T-helper 22 cell (primary cell): ENCODE measurements at places on chromosomes 1 and 21.
A peak's percentile ranks its signal among the peaks of the same experiment; 100 is the strongest.

DNA sequence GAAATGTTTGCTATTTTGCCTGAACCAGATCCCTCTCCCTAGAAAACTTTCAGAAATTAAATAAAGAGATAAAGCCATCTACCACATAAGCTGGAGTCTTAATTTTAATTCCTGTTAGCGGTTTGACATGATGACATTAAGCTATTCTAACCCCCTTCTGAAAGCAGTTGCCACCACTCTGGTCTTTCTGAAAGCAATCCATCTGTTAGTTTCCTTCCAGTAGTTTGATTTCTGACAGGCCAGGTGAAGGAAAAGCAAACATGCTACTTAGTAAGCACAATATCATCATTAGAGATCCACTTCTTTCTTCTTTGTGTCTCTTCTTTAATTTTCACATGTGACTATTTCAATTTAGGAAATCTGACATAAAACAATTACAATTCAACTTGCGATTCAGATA lies 39.9 kb downstream of the RGL1 start:
- DNase-seq: no peak

DNA sequence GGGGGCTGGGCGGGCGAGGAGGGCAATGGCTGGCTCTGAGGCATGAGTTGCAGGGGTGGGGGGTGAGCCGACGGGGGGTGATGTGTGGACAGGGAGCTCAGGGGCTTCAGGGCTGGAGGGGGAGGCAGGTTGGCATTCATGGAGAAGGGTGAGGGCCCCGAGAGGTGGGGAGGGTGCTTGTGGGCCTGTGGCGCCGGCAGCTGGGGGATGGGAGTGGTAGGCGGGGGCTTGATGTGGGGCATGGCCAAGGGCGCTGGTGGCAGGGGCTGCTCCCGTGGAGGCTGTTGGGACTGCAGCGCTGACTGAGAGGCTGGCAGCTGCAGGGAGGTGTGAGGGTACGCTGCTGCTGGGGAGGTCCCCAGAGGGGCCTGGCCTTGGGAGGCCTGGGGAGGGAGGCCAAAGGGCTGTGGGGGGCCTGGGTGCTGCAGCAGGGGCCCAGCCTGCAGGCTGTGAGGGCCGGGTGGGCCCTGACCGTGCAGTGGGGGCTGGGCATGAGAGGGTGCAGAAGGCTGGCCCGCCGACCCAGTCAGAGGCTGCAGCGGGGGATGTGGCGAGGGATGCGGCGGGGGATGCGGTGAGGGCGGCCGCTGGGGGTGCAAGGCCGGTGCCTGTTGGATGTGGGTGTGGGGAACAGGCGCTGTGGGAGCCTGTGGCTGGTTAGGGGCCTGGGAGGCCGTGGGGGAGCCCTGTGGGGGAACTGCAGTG lies 42.7 kb downstream of the SLC45A1 start:
- DNase-seq: no peak

- DNase-seq: no peak
Measured at GRCh38 chr1:220974431-220974830, 95.2 kb downstream of the HLX start.

GRCh38 chr1:21898326-21899200 lies 38.5 kb downstream of the HSPG2 start:
- no peak for DNase-seq

DNA sequence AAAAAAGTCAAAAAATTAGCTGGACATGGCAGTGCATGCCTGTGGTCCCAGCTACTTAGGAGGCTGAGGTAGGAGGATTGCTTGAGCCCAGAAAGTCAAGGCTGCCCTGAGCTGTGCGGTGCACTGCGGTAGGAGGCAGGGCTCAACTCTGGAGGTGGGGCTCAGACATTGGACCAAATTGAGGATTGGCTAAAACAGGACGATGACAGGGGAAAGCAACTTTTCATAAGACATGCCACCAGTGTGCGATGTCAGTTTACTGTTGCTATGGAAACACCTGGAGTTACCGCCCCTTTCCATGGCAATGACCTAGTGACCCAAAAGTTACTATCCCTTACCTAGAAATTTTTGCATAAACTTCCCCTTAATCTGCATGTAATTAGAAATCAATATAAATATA lies 85.3 kb downstream of the DISP3 start:
- DNase-seq: no peak

- DNase-seq: no peak
Measured at GRCh38 chr1:178745260-178745659, 20.2 kb downstream of the RALGPS2 start.

- DNase-seq: no peak
Measured at GRCh38 chr1:5744911-5745799, 247.1 kb downstream of the NPHP4 start.

DNA sequence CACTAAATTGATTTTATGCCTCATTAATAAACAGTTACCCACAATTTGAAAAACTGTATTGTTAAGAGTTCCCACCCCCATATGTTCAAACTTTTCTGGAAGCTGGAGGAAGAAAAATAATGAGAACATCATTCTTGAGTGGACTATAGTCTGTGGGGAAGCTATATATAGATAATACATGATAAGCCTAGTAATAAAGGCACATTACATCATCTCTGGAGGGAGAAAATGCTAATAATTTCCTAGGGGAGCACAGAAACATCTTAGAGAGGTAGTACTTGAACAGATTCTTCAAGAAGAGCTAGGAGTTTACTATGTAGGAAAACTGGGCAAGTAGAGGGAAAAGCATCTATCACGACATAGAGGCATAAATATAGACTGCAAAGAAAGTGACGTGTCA lies 19.6 kb downstream of the CYP2J2 start:
- DNase-seq: no peak

DNA sequence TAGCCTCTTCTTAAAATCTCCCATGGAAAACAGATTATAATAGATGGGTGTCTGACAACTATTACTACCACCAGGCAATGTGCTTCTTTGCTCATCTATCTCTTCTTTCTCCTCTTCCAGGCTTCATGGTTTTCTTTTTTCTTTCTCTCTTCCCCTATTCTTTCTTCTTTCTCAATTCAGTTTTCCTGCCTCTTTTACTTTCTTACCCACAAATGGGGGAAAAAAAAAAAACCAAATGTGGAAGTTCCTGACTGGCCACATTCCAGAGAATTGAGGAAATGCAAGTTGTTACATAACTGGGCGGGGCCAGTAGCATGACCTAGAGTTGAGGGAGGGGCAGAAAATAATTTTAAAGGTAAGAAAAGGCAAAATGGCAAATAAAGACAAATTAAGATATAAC lies 10.9 kb upstream of the SMG7 start:
- no peak for DNase-seq

DNA sequence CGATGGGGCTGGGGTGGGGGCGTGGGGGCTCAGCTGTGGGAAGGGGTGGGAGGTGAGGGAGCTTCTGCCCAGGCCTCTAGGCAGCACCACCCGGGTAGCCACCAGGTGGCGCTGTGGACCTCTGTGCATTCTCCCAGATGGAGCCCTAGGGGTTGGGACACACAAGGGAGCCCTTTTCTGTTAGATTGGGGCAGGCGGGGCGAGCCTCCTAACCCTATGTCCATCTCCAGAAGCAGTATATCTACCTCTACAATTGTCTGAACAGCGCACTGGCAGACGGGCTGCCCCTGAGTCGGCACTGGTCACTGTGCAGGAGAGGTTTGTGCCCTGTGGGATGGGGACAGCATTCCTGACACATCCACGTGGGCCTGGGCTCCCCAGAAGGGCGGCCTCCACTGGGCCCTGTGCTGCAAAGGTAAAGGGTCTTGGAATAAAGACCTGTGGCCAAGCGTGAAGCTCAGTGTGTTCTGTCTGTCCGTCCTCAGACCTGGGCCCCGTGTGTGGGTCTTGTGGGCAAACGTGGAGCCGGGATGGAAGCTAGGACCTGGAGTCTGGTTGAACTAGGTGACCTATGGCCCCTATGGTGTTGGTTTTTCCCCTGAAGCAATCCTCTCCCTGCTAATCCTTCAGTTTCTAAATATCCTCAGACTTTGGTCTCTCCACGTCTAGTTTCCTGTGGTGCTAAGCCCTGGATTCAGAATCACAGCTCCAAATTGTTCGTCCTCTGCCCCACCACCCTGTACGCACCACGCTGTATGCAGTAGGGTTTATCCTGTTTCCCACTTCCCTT lies 4.4 kb upstream of the LGR6 start:
- peak; percentile 44 for DNase-seq

GRCh38 chr1:240478536-240478935 lies 133.4 kb downstream of the GREM2 start:
- no peak for DNase-seq

- no peak for DNase-seq
Measured at GRCh38 chr1:153780551-153780950, 5.3 kb downstream of the SLC27A3 start.

GRCh38 chr1:220908757-220909156 lies 29.5 kb downstream of the HLX start:
- no peak for DNase-seq

DNA sequence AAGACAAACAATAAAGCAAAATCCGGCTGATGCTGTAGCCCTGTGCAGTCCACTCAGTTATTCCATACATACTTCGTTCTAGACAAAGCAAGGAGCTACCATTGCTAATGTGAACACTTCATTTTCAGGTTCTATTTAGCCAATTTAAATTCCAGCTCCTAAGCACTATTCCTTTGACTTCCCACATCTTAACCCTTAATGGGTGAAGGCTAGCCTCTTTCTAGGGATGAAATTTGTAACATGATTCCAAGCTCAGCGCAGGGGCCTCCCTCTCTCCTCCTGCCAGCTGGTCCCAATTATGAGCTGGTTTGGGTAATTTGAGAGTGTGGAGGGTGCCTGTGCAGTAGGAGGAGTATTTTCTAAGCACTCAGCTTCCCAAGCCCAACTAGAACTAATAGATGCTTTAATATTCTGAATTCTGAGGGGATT lies 53.9 kb upstream of the PTGFRN start:
- no peak for DNase-seq

GRCh38 chr1:113930499-113931161 lies 1.5 kb downstream of the HIPK1 start:
- peak; percentile 82 for DNase-seq

GRCh38 chr1:14520514-14521163 lies 77.8 kb upstream of the KAZN start:
- DNase-seq: no peak

DNA sequence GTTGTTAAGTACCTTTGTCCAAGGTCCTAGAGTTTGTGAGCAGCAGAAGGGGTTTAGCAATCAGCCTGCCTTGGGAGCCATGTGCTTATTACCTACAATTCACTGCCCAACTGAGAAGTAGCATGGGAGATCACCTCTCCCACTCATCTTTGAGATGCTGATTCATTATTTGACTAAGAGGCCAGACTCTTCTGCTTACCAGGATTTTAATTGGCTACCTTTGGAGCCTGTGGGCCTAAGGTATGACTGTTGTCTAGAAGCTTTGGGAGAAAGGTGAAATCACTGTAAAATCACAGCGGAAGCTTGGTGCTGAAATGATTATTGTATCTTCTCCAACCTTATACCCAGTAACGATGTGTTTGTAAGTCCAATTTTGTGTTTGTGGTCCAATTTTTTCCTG lies 213.4 kb downstream of the ST6GALNAC3 start:
- DNase-seq: no peak

DNA sequence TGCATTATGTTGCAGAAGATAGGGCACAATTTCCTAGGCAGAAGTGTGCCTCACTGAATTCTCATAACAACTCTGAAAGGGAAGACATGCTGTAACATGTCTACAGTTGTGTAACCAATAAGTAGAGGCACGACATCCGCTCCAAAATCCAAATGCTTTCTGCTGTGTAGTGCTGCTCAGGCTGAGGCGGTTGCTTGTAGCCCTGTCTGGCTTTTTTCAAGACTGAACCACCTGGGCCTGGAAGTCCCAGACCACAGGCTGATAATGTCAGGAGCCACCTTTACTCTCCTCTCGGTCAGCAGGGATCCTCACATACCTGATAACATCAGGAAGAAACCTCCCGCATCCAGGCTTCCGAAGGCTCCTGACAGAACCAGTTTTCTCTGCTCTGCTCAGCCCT lies 10.9 kb downstream of the AKNAD1 start:
- no peak for DNase-seq

GRCh38 chr1:152024223-152024622 lies 12.6 kb downstream of the S100A11 start:
- no peak for DNase-seq

- no peak for DNase-seq
Measured at GRCh38 chr1:220703305-220703704, 13.1 kb downstream of the C1orf115 start.

DNA sequence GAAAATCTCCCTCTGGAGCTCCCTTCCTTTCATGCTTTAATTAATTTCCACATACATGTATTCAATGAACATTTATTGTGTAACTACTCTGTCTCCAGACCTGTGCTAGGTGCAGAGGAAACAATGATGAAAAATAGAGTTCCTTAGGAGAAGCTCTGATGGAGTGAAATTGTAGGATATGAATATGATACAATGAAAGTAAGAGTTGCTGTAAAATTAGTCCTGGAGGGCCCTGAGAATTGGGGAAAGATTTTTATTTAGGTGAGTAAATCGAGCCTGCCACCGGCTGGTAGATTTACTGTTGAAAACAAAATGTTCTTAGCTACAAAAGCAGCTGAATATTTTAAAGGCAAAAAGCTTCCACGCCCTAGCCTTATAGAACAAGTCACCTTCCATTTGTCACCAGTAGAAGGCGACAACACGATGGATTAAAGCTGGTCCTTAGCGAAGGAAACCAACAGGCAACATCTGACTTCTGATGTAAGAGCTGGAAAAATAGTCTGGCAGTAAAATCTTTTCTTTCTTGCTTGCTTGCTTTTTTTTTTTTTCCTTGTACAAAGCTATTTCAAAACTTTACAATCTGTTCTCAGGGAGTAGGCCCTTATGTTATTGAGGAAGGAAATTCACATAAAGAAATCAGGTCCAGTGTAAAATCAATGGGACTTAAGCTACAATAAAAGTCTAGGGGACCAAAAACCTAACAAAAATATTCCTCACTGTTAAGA lies 82.0 kb upstream of the ROR1 start:
- DNase-seq: no peak

GRCh38 chr21:38303300-38303699 lies 46.5 kb downstream of the KCNJ15 start:
- no peak for DNase-seq

DNA sequence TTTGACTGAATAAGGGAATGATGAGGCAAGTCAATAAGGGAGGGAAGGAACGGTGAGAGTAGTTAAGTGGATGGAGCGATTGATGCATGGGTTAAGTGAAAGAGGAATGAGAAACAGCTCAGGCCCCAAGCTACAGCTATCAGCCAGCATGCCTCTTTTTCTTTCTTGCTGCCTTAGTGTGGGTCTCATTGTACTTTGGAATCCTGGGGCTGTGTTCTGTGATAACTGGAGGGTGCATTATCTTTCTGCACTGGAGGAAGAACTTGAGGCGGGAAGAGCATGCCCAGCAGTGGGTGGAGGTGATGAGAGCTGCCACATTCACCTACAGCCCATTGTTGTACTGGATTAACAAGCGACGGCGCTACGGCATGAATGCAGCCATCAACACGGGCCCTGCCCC lies 1.0 kb downstream of the TEX38 start:
- no peak for DNase-seq
